ENCODE measurements at places on chromosomes 2 and 18.

DNA sequence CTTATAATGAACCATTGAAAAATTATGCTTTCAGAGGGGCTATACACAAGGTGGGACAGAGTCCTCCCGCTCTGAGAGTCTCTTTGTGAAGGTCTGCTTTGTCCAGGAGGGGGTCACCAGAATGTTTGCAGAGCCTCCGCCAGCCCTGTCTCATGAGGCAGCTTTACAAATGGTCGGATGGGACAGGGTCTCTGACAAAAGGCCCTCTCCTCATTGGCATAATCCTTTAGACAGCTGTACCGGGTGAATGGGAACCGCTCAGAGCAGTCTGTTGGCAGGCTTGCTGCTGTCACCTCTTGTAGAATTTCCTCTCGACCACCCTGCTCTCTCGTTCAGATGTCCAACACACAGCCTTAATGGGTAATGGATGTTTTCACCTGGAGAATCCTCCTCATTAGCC lies 40.2 kb upstream of the TGIF1 start:
- no peak for DNase-seq

- no peak for DNase-seq
Measured at GRCh38 chr2:107785756-107786155, 40.9 kb upstream of the RGPD4 start.

DNA sequence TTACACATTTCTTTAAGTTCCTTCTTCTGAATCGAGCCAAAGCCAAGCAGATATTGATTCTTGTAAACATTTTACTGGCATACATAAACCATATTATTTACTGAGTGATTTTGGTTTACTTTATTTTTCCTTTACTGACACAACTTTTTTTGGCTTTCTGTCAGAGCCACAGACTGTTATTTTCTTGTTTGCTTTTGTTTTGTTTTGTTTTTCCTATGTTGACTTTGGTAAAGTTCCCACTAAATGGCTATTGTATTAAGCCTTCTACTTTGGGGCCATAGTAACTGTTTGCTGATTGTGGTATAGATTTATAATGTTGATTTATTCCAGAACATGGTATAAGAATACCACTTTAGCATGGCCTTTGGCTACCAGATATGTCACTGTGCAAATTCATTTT lies 419.4 kb downstream of the DCDC2C start:
- DNase-seq, result no peak

GRCh38 chr18:75216911-75217689 lies 6.5 kb downstream of the TSHZ1 start:
- no peak for DNase-seq

DNA sequence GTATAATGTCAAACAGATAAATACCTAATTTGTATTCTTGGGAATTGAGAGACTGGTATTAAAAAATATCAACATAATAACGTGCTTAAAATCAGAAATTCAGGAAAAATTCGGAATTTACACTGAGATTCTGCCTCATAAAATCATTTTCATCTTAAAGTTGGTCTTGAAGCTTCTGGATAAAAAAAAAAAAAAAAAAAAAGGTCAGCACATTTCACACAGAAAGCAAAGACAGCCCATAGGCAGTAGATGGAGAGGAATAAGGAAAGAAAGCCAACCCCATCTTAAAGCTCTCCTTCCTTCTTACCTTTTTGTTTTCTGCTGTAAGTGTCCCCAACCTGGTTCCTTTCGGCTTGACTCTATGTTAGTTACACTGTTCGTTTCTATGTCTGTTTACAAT lies 41.5 kb upstream of the ALK start:
- no peak for DNase-seq

DNA sequence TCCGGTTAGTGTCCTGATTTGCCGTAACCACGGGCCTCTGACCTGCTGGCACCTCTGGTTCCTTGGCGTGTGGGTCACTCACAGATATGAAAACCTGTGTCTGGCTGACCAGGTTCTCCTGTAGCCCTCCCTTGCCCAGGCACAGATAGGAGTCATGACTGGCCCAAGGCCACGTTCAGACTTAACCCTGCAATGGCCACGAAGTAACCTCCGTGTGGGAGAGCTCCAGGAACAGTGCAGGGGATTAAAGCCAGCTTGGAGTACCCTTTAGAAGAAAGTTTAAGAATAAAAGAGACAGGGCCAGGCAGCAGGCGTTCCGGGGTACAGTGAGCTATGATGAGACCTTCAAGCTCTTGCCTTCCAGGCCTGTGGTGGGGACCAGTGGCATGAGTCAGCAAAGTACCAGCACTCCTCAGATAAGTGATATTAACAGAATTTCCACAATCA lies 25.5 kb downstream of the CENPO start:
- no peak for DNase-seq

- DNase-seq, result no peak
Measured at GRCh38 chr2:70937866-70938585, 2.3 kb downstream of the ATP6V1B1 start.

- no peak for DNase-seq
Measured at GRCh38 chr18:26802330-26803200, 62.9 kb downstream of the AQP4 start.

GRCh38 chr18:44727291-44727690 lies 46.6 kb downstream of the SETBP1 start:
- DNase-seq, result no peak

GRCh38 chr2:145692971-145693478 lies 1173.1 kb upstream of the ZEB2 start:
- peak; percentile 78 for DNase-seq

DNA sequence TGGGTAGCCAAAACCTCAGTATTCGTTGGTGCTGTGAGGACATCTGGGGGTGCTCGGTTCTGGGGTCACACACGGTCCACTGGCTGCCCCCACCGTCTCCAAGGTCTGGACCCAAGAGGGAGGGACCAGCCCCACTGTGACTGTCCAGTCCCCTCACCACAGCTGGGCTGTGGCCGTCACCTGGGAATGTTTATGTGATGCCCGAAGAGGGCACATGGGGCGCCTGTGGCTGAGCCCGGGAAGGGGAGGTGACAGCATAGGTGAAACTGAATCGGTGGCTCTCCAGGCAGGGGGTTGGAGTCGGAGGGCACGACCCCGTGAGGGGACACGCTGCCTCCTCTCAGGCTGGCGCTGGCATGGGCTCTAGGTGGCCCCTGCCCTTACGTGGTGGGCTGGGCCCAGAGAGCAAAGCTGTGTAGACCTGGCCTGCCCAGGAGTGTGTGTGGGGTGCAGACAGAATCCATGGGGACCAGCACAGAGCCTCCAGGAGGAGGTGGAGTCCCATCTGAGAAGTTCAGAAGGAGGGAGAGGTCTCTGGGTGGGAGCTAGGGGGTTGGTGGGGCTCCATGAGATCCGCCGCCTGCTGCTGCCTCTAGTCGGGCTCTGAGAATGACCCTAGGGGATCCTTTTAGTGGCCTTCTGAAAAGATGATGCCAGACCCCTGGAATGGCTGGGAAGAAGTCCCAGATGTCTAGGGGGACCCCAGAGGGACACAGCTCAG lies 1.8 kb downstream of the BOK start:
- DNase-seq, result no peak

DNA sequence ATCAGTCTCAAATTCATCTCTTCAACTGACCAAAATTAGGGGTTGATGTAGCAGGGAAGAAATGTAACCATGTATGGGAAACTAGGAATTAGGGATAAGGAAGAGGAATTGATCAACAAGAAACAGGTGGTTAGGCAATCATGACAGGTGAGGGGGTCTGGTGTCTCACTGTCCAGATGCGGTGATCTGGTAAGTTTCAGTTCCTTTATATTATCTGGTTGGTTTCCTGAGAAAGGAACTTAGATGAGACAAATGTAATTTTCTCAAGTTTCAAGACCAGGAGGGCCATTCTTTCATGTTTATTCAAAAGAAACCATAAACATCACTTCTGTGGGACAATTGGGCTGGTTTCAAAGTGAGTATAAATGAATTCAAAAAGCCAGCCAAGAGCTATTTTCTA lies 306.2 kb upstream of the KCNJ3 start:
- DNase-seq, result no peak

- no peak for DNase-seq
Measured at GRCh38 chr2:43067254-43068040, 159.0 kb downstream of the ZFP36L2 start.

DNA sequence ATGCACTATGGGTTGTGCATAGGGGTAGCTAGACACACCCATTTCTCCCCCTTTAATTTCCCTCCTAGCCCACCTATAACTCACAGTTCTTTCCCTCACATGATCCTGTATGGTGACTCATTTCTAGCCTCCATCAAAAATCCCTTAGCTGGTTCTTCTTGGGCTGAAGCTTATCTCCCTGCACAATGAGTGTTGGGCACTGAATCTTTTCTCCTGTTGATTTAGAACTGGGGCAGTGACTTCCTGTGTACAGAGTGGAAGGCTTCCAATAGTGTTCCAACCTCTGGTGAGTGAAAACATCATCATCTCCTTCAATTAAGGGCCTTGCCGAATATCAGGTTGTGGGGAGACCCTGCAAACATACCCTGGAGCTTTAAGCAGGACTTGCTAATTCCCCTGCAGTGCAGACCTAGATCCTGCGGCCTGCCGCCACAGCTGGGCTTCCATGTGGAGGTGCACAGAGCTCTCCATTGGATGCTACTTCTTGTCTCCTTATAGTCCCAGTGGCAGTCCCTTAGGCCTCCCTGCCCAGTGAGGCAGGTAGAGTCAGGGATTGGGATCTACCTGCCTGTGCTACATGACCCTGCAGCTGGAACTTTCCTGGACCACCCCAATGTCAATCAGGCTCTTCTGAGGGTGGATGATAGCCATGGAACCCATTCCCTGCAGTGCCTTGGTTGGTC lies 121.8 kb downstream of the PLB1 start:
- peak; percentile 9 for DNase-seq

DNA sequence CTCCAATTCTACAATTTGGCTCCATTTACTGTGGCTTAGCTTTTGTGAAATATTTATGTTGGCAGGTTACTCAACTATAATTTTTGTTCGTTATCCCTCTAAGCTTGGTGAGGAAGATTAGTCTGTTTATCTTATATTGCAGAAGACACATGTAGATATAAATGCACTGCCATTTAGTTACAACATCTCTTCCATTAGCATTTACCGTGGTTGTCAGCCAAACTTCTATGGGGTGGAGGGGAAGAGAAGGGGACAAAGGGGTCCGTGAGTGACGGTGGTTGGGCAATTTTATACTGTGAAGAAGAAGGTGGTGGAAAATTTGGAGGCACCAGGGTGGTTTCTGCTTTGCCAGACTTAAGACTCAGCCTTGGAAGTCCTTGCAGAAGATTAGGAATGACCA lies 117.6 kb upstream of the CXCR4 start:
- no peak for DNase-seq

DNA sequence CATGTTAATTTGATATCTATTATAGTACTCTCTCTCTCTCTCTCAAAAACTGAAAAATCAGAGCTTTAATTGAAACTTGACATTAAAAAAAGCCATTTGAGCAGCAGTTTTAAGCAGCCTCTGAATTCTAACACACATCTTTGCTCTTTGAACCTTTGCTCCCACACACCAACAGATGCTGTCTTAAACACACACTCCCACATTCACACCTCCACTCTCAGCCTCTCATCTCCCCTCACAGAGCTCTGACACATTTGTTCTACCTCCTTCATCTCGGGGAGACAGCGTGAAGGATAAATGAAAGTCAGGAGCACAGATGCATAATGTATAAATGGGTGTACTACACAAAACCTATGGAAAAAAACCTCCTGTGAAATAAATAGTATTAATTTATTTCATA lies 95.2 kb downstream of the NAB1 start:
- DNase-seq, result no peak

GRCh38 chr2:61042807-61043206 lies 22.9 kb upstream of the SANBR start:
- DNase-seq, result no peak

- no peak for DNase-seq
Measured at GRCh38 chr2:157866666-157867642, 9.2 kb downstream of the ACVR1 start.

DNA sequence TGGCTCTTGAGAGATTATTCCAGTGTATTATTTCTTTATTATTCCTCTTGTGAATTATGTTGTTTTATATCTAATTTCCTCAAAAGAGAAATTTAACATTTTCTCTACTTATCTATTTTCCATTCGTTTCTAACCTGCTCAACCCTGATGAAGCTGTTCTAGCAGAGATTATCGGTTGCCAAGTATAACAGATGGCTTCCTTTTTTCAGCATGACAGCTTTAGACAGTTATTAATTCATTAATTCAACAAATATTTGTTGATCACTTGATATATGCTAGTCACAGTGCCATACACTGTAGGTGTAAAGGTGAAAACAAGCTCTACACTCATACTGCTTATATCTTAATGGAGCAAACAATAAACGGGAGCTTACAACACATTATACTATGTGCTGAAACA lies 137.9 kb upstream of the UBE2E3 start:
- DNase-seq, result no peak

- no peak for DNase-seq
Measured at GRCh38 chr2:64679673-64680425, 26.1 kb upstream of the SERTAD2 start.

DNA sequence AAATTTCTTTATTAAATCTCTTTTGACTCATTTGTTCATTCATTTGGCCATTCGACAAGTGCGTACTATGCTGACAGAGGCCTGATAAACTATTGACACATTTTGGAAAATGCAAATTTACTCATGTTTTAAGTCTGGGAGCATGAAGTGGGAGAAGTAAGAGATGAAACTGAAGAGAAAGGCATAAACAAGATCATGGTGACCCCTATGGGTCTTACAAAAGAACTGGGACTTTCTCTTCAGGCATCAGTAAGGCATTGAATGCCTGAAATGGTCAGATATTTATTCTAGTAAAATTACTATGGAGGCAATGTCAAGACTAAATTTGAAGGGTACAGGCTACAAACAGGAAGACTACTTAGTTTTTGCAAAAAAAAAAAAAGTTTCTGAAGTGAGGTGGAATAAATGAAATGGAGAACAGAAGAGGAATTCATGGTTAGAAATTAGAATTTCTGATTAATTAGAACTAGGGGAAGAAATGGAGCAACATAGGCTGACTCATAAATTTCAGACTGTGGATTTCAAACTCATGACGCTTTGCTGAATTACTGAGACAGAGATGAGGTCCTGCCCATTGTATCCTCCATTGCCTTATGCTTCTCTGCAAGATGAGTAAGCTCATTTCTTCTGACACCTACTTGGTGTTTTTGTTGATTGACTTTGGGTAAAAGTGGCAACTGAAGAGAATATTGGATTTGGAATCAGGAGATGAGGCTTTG lies 32.7 kb downstream of the VSNL1 start:
- DNase-seq, result no peak

Measured in RCC 7860 (cell line).